Hippocampal formation (tissue), 2 donors: ENCODE measurements at places on chromosomes 7 and 10.

- DNase-seq: no peak
Measured at GRCh38 chr7:131013716-131014115, 279.7 kb upstream of the KLF14 start.

DNA sequence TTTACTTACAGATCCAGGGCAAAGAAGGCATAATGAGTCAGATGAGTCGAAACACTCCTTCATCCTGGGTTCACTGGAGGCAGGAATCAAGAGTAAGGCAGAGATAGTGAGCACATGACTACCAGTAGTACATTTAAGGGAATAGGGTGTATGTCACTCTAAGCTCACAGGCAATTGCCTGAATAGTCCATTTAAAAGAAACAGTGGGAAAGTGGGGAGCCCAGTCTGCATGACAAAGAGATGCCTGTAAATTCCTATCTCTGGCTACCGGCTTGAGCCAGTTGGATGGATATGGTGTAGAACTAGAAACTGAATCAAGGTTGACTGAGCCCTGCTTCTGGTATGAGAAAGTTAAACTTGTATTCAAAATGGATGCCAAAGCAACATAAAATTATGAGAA is 861.5 kb upstream of the ZWINT start:
- DNase-seq: no peak

- no peak for DNase-seq
Measured at GRCh38 chr10:58414270-58415041, 29.2 kb downstream of the TFAM start.

GRCh38 chr7:112540839-112541577 is 60.2 kb downstream of the LSMEM1 start:
- no peak for DNase-seq

GRCh38 chr7:111900283-111900682 is 305.9 kb downstream of the DOCK4 start:
- no peak for DNase-seq
